Thoracic aorta endothelial cell (primary cell): ENCODE measurements at places on chromosomes 4 and X. TPM values are rescaled to one million over a fixed set of nuclear protein-coding genes. Genes with fewer than 3 reads are reported as not detected.

Gene BEX5
- total RNA-seq, result 5.3 TPM in 1 of 2 replicates, not detected in the other

Gene DGKQ
- total RNA-seq, result 12.6 and 14.8 TPM in 2 replicates

Gene SHROOM3
- total RNA-seq, result 5.1 and 10.2 TPM in 2 replicates

Gene PNMA6A
- 0.40 and 0.93 TPM in 2 replicates for total RNA-seq

Gene PNMA5
- total RNA-seq, result not detected in 2 replicates

Gene JAKMIP1
- not detected in 2 replicates for total RNA-seq

Gene IGSF1
- not detected in 2 replicates for total RNA-seq

Gene MAGEA8
- not detected in 2 replicates for total RNA-seq

Gene ITM2A
- total RNA-seq, result 40.1 and 57.7 TPM in 2 replicates

Gene TRO
- total RNA-seq, result 2.0 and 2.5 TPM in 2 replicates

Gene ARMCX4
- 6.8 and 9.0 TPM in 2 replicates for total RNA-seq

Gene DRD5
- total RNA-seq, result not detected in 2 replicates

Gene FAM241A
- total RNA-seq, result 31.0 and 36.8 TPM in 2 replicates

Gene TSPAN5
- total RNA-seq, result 55.3 and 59.9 TPM in 2 replicates

Gene APOO
- 12.2 and 16.7 TPM in 2 replicates for total RNA-seq

Gene PIR
- total RNA-seq, result 141 and 163 TPM in 2 replicates

Gene SULT1B1
- total RNA-seq, result 150 and 219 TPM in 2 replicates

Gene DDX53
- not detected in 2 replicates for total RNA-seq

Gene CUL4B
- 180 and 230 TPM in 2 replicates for total RNA-seq

Gene VGLL1
- total RNA-seq, result not detected in 2 replicates

Gene MAGEA4
- total RNA-seq, result not detected in 2 replicates

Gene SERTM2
- not detected in 2 replicates for total RNA-seq

Gene COX7B2
- total RNA-seq, result not detected in 2 replicates

Gene MAGEE2
- not detected in 2 replicates for total RNA-seq

Gene CLTRN
- not detected in 2 replicates for total RNA-seq

Gene RNF128
- total RNA-seq, result not detected in 2 replicates

Gene IL21
- not detected in 2 replicates for total RNA-seq

Gene PABPC5
- total RNA-seq, result 1.5 and 2.3 TPM in 2 replicates

Gene RCHY1
- total RNA-seq, result 39.2 and 53.3 TPM in 2 replicates

Gene KDR
- 156 and 446 TPM in 2 replicates for total RNA-seq

Gene PLS3
- total RNA-seq, result 730 and 748 TPM in 2 replicates

Gene HSD17B13
- total RNA-seq, result 0.07 and 0.13 TPM in 2 replicates

Gene USP17L21
- not detected in 2 replicates for total RNA-seq

Gene PAGE5
- total RNA-seq, result not detected in 2 replicates
